AG04449 (cell line): ENCODE measurements at places on chromosomes 16 and 17.

DNA sequence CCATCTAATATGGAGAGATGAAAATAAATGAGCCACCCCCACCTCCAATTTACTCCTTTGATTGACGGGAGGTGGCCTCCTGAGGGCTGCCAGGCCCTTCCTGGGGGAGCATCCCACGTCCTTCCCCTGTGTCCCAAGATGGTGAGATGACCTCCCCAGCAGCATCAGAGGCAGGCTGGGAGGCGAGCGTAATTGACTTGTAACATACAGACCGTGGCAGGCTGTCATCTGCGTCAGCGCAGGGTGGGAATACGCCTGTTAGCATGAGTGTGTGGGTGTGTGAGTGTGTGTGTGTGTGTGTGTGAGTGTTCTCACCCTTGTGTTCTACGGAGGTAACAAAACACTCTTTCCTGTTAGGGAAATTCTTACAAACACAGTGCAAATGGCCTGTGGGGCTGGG is 156.9 kb upstream of the CIBAR2 start:
- DNase-seq: no peak

DNA sequence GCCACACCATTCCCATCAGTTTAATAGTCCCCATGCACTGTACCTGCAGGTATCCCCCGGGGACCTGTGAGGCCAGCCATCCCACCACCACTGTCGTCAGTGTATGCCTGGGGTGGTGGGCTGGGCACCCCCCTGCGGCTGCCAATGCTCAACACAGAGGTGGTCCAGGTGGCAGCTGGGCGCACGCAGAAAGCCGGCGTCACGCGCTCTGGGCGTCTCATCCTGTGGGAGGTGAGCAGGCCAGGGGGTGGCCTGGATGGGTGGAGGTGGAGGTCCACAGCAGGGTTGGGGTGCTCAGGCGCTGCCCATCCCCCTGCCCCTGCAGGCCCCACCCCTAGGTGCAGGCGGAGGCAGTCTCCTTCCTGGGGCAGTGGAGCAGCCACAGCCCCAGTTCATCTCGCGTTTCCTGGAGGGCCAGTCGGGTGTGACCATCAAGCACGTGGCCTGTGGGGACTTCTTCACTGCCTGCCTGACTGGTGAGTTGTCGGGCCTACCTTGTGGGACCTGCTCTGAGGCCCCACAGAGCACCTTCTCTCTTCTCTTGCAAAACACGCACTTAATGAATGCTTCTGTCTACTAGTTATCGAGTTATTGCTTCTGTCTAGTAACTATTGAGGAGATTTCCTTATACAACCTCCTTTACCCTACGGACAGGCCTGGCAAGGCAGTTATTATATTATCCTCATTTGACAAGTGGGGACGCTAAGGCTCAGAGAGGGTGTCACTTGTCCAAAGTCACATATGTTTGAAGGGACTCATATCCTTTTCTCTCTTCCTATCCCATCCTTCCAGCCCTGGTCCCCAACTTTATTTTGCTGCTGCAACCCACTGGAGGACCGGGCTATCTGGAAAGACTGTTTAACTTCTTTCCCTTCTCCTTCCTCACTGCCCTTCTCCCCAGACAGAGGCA is 5.8 kb upstream of the TRAF4 start:
- no peak for DNase-seq

- DNase-seq: no peak
These were observed 9.7 kb downstream of the PHKB start for GRCh38 chr16:47470810-47471209.

GRCh38 chr16:16036359-16036792 is 87.0 kb downstream of the ABCC1 start:
- no peak for DNase-seq

DNA sequence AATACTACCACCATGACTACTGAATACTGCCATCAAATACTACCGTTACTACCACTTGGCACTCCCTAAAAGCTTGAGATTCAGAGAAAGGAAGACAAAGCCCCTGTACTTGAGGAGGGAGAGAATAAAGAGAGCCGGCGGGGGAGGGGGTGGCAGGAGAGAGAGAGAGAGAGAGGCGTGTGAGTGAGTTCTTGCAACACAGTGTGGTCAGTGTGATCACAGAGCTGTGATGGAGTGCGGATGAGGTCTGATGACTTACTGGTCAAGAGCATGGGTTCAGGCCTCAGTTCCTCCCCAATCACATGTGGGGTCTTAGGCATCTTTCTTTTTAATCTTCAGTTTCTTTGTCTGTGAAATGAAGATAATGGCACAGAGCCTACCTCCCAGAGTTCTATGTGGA is 19.2 kb downstream of the PRKCB start:
- DNase-seq: no peak

GRCh38 chr17:4195306-4195705 is 52.3 kb downstream of the CYB5D2 start:
- no peak for DNase-seq

DNA sequence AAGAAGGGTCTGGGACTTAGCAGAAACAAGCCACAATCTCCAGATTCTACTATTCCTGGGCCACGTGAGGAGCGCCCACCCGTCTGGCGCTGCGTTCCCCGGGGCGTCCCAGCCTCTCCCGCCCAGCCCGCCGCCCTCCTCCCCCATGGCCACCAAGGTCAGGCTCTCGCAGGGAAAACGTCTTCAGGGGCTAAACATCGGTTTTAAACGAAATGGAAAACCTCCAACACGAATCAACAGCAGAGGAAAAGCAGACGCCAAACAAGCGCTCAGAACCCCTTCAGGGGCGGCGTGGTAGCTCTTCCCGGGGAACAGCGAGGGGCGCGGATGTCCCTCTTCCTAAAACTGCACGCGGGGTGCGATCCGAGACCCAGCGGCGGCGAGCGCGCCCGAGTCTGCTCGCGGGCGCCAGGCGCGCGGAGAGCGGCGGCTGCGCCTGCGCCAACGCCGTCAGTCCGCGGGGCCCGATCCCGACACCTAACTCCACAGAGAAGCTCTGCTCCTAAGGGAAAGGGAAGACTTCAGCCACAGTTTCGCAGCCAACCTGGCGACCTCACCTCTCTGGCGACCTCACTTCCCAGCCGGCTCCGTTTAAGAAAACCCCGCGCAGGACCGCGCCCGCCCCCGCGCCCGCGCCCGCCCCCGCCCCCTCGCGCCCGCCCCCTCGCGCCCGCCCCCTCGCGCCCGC is 505 bp upstream of the COG1 start:
- DNase-seq: no peak
